ENCODE measurements at places on chromosomes 6 and 20.

GRCh38 chr6:29603930-29604329, 19.0 kb downstream of the OR2H2 start:
- DNase-seq: peak; percentile 27

DNA sequence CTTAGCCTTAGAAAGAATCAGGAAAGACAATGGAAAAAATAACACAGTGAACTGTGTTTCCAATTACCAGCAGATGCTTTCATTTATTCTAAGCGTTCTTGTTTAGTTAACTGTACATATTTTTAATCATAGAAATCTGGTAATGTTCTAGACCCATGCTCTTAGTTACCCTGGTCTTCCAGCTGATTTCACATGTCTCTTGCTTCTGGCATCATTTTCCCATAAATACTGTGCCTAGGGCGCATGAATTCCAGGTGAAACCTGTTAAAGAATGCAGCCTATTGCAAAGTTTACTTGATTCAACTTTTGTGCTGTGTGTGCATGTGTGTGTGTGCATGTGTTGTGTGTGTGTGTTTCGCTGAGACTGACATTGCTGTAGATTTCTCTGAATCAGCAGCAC, 178.6 kb downstream of the PDE7B start:
- no peak for DNase-seq

GRCh38 chr20:53319716-53320115, 273.9 kb downstream of the ZNF217 start:
- DNase-seq: no peak

- no peak for DNase-seq
Observed at GRCh38 chr6:22349528-22349927, 52.7 kb upstream of the PRL start.

GRCh38 chr20:50304923-50305635, 114.4 kb downstream of the CEBPB start:
- DNase-seq: no peak

GRCh38 chr6:130575557-130575956, 209.7 kb downstream of the TMEM200A start:
- DNase-seq: no peak

DNA sequence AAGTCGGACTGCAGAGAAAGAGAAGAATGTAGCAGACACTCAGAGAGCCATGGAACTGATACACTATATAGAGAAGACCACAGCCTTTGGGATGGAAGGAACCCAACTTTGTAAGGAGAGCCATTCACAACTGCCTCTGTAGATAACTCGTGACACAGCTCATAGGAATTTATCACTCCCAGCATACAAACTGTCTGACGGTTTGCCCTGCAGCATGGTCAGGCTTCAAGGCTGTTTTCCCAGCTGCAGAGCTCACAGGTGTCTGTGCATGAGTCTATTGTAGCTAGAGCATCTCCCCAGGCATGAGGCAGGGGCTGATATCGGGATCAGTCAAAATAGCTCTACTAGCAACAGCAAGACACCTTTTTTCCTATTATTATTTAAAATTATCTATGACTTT, 130.5 kb upstream of the DTNBP1 start:
- DNase-seq: no peak

GRCh38 chr6:131937226-131937625, 13.9 kb downstream of the CCN2 start:
- DNase-seq: no peak

DNA sequence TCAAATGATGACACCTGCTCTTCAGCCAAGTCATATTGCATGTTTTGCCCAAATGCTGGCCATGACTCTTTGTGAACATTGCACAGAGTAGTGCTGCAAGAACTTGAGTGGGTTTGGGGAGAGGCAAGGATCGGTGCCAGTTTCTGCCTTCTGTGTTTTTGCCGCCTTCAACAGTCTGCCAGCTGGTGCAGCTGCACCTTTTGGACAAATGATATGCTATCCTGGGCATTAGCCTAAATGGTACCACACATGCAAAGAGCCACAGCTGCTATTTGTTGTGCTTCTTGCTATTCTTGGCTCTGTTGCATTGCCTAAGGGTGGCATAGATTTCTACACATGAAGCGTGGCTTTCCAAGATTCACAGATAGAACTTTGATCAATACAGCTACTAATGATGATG, 189.0 kb upstream of the CCN2 start:
- no peak for DNase-seq

DNA sequence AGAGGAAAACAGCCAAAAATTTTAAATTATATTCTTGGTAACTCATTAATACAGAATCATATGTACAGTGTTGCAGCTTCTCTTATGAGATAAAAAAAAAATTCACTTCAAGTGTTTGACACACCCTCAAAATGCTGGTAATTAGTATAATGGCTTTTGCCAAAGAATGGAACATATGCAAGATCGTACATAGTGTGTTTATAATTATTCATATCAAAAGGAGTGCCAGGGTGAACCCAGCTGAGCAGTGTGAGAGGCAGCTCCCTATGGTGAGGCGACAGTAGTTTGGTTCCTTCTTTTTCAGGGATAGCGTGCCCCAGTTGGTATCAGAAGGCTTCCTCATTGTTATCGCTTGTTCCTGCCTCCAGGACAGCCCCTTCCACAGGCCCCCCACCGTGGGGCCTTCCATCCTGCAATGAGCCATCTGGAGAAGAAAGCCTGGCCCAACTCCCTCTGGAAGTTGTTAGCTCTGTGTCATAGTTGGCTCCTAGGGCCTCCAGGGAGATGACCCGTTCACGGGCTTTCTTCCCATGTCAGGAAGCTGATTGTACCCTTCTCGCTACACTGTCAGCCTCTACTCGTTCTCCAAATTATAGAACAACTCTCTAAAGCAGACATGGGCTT, 150.7 kb downstream of the FRK start:
- no peak for DNase-seq

GRCh38 chr6:16450821-16451220, 212.4 kb downstream of the GMPR start:
- DNase-seq: no peak

DNA sequence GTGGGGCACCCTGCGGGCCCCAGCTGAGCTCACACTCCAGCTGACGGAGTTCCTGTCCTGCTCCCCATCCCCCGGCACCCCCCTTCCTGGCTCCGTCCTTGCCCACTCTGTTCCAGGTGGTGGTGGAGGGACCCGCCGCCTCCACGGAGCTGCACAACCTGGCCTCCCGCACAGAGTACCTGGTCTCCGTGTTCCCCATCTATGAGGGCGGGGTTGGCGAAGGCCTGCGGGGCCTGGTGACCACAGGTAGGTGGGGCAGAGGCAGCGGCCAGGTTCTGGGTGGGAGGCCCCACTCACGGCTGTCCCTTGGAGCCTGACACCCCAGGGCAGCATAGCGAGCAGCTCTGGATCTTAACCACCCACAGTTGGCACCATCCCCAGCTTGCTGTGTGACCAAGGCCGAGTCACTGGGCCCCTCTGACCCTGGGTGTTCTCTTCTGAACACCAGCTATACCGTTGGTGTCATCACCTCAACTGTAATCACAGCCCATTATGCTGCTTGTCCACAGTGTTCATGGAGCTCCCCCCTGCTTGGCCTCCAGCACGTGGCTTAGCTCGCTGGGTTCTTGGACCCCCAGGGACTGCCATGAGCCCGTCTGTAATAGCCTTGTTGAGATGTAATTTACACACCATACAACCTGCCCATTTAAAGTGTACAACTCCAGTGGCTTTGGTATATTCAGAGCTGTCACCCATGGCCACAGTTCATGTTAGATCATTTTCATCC, 17.4 kb downstream of the COL20A1 start:
- DNase-seq: no peak

DNA sequence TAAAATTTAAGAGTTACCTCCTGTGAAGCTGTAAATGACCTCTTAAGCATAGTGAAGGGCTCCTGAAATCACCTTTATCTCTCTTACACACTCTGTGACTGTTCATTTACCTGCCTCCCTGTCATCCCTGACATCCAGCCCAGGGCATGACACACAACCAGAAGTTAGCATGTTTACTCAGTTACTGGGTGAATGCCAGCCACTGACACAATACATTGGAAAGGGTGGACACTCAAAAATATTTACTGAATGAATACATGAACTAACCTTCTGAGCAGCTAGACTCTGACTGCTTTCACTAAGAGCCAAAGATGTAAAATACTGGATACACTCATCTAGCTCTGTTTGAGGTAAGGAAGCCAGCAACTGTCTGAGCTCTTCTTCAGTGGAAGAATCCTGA, 25.3 kb downstream of the SERAC1 start:
- no peak for DNase-seq

GRCh38 chr6:169146521-169146920, 107.1 kb downstream of the THBS2 start:
- no peak for DNase-seq
